ENCODE measurements at places on chromosomes 2 and 18. TPM values are rescaled to one million over a fixed set of nuclear protein-coding genes. Genes with fewer than 3 reads are reported as not detected.

GRCh38 chr2:234632527-234633391 lies 135.9 kb upstream of the ARL4C start:
- DNase-seq, result no peak

DNA sequence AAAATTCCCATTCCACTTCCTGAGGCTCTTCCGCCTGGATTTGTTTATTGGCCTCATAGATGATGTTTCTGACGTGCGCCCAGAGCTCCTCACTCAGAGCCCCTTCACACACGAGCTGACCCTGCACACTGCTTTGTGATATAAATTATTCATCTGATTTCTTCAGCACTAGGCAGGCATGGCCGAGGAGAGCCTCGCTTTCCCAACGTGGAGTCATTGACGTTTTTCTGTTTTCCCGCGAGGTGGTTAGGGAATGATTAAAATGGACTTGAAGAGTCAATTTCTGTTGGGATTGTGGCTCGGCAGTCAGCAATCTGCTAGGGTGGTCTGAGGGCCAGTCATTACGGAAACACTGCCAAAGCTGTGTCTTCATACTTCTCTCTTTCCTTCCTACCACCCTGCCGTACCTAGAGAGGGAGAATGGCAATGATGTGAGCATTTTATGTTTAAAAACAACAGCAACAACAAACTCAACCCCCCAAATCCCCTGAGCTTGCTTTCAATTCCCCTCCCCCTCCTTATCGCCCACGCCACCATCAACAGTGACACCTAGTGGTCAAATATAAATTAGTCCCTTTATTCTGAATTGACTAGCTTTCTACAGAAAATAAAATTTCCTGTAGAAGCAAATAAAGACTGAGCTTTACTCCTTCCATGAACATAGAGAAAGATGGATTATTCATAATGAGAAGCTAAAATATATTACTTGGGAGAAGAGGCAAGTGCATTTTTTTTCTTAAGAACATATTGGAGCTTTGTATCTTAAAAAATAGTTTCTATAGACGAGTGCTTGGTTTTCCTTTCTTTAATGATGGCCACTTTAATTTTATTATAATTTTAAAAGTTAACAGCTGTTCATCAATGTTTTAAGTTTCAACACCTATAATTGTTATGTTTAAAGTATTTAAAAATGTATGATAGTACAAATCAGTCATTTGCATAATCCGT lies 285.1 kb downstream of the MTX2 start:
- DNase-seq, result peak; percentile 74

- DNase-seq, result peak; percentile 4
These were observed 186.8 kb downstream of the ZNF521 start for GRCh38 chr18:25164848-25165811.

DNA sequence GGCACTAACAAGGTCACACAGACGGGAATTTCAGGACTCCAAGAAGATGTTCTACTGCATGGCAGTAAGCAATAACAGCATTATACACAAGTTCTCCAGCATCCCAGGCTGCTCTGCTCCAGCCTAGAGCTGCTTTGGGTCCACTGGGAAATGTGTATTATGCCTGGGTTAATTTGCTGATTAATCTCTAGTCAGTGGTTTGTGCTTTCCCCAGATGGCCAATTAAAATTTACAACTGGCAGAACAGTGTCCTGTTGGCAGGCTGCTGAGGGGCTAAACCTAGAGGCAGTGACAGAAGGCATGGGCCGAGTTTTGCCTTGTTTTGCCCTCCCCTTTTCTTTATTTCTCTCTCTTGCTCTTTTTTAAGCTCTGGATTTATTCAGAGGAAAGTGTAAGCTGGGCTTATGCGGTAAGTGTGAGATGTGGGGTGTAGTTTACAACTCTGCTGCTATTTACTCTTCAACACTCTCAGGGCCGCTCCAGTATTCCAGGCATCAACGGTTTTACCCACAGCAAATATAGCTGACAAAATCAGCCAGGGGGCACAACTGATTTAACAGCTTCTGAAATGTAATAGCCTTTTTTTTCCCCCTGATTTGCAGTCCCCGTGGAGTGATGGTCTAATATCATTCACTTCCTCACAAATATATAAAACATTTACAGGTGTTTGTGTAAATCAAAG lies 348.0 kb downstream of the GPD2 start:
- no peak for DNase-seq

- no peak for DNase-seq
These were observed 4.9 kb downstream of the PAX3 start for GRCh38 chr2:222293660-222294630.

DNA sequence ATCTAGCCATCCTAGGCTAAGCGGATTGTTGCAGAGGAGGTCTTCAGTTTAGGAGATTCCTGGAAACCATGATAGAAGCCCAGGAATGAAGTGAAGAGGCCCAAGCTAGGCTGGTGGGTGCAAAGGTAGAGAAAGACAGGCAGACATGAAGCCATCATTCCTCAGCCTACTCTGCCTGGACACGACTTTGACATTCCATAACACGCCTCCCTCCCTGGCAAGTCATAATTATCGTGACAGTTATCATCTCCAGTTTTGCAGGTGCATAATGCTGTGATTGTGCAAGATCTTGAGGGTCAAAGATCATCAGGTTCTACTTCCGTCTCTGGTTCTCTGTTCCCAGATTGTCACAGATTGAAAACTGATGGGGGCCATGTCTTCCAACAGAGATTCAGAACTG lies 15.2 kb upstream of the FZD5 start:
- DNase-seq, result no peak

DNA sequence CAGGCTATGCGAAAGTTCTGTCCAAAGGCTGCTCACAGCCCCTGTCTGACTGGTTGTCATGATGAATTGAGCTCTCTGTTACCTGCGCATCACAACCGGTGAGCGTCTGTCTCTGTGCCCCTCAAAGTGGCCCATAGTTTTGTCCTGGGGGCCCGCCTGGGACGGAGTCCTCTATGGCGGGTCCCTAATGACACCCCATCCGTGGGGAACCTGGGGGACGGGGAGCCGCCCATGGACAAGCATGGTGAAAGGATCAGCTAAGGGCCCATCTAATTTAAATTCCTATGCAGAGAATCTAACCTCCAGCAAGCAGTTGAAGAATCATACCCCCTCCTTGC lies 473 bp downstream of the ELMOD3 start:
- DNase-seq, result no peak

- DNase-seq, result no peak
These were observed 62.5 kb downstream of the MEP1B start for GRCh38 chr18:32252141-32252860.

DNA sequence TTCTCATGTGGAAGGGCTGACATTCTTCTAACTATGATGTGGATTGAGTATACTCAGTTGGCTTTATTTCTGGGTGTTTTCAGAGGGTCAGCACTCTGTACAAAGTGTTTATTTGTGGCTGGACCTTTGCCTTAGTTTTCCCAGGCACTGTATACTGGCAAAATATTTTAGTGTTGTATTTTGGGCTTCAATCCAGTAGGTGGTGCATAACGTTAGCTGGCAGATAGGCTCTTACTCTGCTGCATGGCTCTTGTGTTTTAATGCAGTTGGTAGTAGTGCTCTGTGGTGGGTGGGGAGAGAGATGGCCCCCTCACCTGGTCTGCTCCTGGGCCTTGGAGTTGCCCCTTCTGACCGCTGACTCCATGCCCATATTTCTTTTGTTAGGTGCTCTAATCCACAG lies 75.6 kb upstream of the REG3A start:
- DNase-seq, result no peak

GRCh38 chr2:225462945-225463344 lies 63.4 kb downstream of the NYAP2 start:
- DNase-seq, result no peak

DNA sequence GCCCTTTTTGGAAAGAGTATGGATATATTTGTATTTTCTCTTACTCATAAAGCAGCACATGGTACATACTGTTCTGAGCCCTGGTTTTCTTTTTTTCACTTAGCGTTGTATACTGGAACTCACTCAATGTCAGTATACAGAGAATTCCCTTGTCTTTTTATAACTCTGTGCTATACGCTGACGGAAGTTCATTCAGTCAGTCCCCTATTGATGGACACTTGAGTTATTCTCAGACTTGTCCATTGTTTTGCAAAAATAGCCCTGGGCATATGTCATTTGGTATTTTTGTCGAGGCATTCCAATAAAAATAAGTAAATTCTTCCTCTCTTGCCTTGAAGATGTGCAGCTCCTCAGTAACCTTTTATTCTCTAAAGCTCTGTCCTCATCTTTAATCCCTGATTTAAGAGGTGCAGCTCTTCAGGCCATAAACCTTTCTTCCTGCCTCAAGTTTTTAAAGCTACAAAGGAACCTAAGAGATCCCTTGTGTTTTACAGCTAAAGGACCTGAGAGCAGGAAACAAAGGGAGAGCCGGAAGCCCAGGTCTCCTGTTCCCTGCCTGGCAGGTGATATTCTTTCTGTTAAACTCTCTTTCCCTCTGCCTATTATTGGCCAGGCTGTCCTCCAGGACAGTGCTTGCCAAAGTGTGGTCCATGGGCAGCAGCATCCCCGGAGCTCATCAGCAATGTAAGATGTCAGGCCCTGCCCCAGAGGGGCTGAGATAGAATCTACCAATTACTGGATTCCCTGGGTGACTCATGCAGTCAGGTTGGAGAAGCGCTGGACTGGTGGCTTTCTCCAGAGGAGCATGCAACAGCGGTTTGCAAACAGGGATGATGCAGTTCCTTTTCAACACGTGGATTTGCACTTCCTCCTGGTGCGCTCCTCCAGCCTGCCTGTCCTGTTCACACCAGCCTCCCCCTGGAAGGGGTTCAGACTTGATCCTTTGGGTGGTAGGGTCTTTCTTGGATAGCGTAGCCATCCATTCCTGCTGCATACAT lies 158.0 kb downstream of the NEDD4L start:
- no peak for DNase-seq

DNA sequence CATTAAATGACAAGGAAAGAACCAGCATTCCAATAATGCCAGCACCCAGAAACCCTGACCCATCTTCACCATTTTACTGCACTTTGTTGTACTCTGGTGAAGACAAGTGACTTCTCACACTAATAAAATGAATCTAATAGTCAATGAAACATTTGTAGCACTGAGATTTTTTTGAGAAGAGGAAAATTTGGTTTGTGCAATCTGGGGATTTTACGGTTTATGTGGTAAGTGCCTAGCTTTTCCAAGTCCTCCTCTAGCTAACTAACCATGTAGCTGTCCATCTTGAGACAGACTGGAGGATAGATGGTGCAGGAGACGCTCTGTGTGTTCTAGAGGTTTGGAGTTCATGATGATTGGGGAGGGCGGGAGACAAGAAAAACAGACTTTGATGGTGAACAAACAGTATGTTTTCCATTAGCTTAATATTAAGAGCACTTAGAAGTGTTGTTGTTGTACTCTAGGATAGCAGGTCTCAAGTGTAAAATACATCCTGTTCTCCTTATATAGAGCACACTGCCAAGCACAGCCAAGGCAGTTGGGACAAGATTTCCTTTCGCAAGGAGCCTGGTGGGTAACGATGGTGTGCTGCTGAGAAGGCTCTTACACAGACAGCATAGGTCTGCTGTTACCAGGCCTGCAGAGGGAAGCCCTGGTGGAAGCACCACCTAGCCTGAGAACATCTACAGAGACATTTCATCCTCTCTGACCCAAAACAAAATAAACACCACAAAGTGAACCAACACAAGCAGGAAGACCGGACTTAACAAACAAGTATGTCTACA lies 83.7 kb downstream of the BCL11A start:
- DNase-seq, result no peak

DNA sequence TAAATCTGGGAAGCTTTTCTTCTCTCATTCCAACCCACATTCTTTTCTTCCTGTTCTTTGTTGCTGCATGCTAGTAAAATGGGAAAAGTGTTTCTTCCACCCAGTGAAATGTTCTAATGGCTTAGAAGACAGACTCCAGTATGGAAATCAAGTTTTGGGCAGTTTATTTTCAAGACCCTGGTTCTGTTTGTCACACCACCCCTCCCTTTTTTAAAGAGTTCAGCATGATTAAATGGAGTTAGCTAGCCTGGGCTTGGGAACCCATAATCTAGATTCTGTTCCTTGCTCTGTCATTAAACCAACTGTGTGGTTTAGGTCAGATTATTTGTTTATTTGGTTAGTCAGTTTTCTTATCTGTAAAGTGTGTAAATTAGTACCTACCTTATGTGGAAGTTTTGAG lies 151.8 kb upstream of the NT5C1B start:
- DNase-seq, result no peak

GRCh38 chr2:86283411-86284030 lies 53.9 kb downstream of the REEP1 start:
- no peak for DNase-seq

GRCh38 chr2:139694327-139694726 lies 914.1 kb upstream of the NXPH2 start:
- no peak for DNase-seq

GRCh38 chr18:10054366-10054765 lies 140.6 kb downstream of the VAPA start:
- no peak for DNase-seq

GRCh38 chr2:202494300-202495229 lies 118.4 kb downstream of the BMPR2 start:
- no peak for DNase-seq

DNA sequence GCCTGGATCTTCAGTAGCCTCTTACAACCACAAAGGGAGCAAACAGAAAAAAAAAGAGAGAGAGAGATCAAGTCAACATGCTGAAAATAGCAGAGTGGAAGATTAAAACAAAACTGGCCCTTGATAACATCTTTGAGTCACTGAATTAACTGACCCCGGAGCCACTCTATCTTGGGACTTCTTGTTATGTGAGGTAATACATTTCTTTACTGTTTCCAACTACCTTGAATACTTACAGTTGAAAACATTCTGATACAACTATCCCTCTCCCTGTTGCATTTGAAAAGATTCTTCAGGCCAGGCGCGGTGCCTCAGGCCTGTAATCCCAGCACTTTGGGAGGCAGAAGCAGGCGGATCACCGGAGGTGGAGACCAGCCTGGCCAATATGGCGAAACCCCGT lies 208.1 kb downstream of the MEMO1 start:
- DNase-seq, result no peak

RTP5 gene
- 1.7 TPM for total RNA-seq

CACNB4 gene
- 0.73 TPM for total RNA-seq

ACVR1 gene
- 6.1 TPM for total RNA-seq

CFAP221 gene
- total RNA-seq, result not detected
